Activated B cell treated with CpG ODN at 0.5 μM for 24 hours (primary cell): ENCODE measurements at places on chromosomes 7 and 10. TPM values are rescaled to one million over a fixed set of nuclear protein-coding genes. Genes with fewer than 3 reads are reported as not detected.

MAT1A gene
- not detected in 2 replicates for total RNA-seq

DNA sequence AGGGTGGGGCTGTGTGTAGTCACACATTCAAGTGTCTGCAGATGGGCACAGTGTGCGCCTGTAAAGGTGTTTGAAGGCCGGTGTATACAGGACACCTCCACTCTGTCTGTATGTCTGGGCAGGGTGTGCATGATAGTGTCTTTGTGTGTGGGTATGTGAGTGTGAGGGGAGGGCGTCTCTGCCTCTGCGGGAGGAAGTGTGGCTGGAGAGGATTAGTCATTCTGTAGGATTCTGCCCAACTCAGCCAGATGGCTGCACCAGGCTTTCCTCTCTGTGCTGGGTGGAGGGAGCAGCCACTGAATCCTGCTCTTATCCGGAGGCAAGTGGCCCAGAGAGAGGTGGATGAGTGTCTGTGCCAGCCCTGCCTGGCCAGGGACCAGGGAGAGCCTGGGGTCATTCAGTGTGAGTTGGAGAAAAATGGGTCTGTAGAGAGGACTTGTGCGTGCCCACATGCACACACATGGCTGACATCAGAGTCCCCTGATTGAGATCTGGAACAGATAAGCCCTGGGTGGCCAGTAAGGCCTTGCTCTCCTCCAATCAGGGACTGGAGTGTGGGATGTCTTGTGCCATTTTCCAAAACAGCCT, 1.7 kb downstream of the SFXN3 start:
- peak overlapping the region; percentile 72 for H3K27ac ChIP-seq
- H3K4me3 ChIP-seq = peak overlapping the region; percentile 92
- H3K36me3 ChIP-seq = peaks cover 27% of the 10 kb centered on the region
- peaks cover 20% of the 10 kb centered on the region for H3K4me1 ChIP-seq
- no peak for DNase-seq
- H3K27me3 ChIP-seq = peaks cover 16% of the 10 kb centered on the region

DNA sequence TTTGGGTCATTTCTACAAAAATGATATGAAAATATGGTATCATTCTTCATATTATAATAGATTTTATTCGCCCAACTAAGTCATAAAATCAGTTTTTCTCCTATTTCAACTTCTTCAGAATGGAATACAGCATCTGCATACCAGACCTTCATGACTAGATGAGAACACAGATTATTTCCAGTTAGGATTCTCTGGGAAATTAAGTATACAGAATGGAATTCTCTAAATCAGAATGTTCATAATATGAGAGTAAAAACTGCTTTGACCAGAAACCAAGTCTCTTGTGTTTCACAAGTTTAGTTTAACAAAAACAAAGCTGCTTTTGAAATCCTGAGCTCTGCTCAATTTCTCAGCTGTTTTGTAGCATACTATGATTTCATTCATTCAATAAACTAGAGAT, 160.3 kb upstream of the SEMA3A start:
- no peak for DNase-seq
- no peaks in the 10 kb centered on the region for H3K4me1 ChIP-seq
- H3K27me3 ChIP-seq = no peaks in the 10 kb centered on the region
- H3K36me3 ChIP-seq = no peaks in the 10 kb centered on the region

GRCh38 chr7:158246272-158246959, 341.2 kb downstream of the PTPRN2 start:
- no peaks in the 10 kb centered on the region for H3K4me1 ChIP-seq
- H3K27me3 ChIP-seq = no peaks in the 10 kb centered on the region
- H3K4me3 ChIP-seq = no peak overlapping the region
- no peak overlapping the region for H3K27ac ChIP-seq
